ENCODE measurements at places on chromosomes 3 and 15.

DNA sequence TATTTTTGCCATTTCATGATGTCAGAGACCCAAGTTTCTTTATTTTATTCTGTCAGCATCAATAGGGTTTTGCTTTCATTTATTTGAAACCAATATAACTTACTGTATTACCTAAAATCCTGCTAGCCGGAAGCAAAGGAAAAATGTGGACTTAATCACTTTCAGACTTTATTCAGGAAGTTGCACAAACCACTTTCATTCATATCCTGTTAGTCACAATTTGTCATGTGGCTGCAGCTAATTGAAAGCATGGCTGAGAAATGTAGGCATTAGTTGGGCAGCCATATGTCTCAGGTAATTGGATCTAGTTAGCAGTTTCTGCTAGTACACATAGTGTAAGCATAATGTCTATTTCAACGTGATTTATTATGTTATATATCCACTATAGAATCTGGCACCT, 462.3 kb upstream of the SGO1 start:
- DNase-seq, result no peak

- peak; percentile 56 for DNase-seq
These were observed 6.5 kb downstream of the CHD2 start for GRCh38 chr15:92906563-92907081.

DNA sequence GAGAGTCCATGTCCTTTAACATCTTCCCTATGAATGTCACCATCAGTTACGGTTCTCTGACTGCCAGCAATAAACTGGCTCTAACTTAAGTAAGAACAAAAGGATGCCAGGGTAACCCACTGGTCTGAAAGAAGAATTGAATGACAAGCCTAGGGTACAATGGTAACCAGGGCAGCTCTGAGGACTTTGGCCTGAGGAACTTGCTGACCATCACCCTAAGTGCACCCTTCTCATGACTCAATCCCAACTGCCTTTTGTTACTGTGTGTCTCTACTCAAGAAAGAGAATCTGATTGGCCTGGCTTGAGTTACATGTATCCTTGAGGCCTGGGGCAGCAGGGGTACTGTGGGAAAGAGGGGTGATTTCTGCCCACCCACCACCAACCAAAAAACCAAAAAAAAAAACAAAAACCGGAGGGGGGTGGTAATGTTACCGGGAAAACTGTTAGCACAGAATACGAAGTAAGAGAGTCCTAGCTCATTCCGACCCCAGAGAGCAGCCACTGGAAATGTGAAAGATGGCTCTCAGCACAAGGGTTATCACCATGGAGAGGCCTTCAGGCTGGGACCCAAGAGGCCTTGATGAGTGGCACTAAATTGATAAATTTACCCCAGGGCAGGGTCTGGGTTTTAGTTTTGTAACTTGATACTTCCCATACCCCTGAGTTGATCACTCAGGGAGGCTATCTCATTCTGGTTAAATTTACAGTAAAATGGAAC, 9.3 kb upstream of the SLC28A1 start:
- no peak for DNase-seq

DNA sequence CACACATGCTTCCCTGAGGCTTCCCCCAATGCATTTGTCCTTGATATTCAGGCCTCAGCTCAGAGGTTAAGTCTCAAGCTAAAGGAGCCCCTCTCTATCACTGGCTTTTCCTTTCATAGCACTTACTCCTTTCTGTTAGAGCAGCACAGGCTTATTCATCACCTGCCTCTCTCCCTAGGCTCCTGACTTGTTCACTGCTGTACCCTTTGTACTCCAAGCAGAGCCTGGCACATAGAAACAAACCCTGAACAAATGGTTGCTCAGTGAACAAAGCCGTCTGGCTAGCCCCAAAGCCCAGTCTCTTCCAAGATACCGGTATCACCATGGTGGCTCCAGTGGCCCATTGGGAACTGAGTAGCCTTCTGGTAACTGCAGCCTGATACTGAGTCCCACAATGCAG, 231.1 kb upstream of the TRIM42 start:
- DNase-seq, result no peak

- DNase-seq, result no peak
These were observed 190.3 kb downstream of the XXYLT1 start for GRCh38 chr3:195080571-195081151.

- DNase-seq, result peak; percentile 7
These were observed 21.6 kb downstream of the SPTSSB start for GRCh38 chr3:161349529-161350312.

GRCh38 chr15:59838900-59839299, 149.8 kb upstream of the BNIP2 start:
- DNase-seq, result no peak

DNA sequence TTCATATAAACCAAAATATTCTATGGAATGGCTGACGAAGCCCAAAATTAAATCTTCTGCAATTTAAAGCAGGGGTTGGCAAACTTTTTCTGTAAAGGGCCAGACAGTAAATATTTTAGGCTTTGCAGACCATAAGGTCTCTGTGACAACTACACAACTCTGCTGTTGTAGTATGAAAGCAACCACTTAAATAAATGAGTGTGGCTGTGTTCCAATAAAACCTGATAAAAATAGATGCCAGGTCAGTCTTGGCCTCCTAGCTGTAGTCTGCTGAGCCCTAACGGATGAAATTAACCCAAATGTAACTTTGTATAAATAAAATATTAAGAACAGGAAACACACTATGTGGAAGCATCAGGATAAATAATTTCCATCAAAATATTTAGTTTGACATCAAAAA, 104.2 kb downstream of the FBXL22 start:
- no peak for DNase-seq

DNA sequence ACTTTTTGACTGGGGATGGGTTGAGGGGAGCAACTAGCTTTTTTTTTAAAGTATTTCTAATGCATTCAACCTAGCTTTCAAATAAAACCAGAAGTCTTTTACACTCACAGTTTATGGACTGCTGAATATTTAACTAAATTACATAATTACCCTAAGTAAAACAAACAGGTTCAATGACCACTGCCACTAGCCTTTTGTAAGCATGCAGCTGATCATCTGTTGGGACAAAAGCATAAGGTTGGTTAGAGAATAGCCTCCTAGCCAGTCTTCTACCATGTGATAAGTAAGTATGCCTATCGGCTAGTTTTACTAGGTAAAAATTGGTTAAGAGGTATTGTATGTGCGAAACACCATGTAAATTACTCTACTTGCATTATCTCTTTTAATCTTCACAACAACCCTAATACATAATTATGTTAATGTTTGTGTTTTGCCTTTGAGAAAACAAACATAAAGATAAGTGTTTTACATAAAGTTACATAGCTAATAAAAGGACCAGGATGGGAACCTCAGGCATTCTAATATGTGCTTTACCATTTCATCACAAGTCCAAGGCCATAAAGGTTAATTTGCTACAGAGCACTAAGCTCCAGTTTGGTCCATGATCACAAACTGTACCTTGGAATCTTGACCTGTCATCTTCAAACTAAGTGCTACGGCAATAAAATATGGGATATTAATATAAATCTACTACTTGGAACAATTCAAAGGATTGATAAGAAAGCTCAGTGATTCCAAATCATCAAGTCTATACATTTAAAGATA, 13.2 kb downstream of the PFN2 start:
- DNase-seq, result no peak

GRCh38 chr15:85792912-85793590, 1.7 kb downstream of the KLHL25 start:
- DNase-seq, result peak; percentile 63

DNA sequence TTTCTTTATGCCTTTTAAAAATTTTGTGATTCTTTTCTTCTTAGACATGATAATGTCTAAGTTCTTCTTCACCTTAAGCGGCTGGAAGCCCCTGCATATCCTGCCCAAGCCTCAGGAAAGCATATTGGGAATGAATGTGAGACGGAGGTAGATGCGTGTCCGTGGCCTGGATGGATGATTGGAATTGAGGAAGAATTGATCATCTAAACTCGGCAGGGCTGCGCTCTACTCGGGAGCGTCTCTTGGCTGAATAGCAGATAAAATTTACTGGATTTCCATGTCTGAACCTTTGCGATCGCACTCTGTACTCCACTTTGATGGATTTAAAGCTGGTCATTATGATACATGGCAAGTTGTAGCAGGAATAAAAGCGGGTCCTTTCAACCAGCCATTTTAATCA, 406.7 kb upstream of the ONECUT1 start:
- DNase-seq, result no peak

DNA sequence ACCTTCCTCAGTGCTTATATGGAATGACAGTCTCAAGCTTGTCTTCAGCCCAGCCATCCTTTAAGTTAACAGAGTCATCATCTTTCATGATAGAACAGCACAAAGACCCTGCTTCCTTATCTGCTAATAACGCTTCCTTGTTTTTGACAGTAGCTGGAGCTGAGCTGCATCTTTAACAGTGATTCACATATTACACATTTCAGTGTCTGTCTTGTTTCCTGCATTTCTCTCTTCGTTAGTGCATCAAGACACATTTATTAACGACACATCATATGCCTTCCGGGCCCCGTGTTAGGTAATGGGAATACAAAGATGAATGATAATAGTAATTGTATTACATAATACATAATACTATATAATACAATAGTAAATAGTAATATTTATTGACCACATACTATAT, 30.2 kb upstream of the GREM1 start:
- DNase-seq, result no peak

- no peak for DNase-seq
These were observed 40.6 kb downstream of the SLC25A26 start for GRCh38 chr3:66261355-66261754.

GRCh38 chr3:128505771-128506170, 12.8 kb upstream of the GATA2 start:
- DNase-seq, result no peak

- no peak for DNase-seq
These were observed 22.3 kb downstream of the STIMATE start for GRCh38 chr3:52874864-52875587.

- no peak for DNase-seq
These were observed 479.8 kb downstream of the SHQ1 start for GRCh38 chr3:72368331-72368975.

GRCh38 chr3:53650424-53650823, 156.0 kb downstream of the CACNA1D start:
- DNase-seq, result peak; percentile 13

DNA sequence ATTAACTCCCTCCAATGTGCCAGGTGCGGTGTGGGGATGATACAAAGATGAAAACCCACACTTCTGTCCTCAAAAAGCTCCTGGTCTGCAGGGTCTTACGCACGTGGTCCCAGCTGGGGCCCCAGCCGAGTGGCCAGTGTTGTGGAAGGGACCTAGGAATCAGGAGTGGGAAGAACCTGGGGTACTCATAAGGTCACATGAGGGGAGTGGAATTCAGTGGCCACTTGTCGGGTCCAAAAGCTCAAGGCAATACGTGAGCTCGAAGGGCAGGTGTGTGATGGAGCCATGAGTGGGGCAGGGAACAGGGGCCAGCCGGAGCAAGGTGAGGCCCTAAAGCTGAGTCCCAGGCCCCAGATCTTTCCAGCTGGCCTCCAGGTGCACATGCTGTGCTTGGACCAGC, 260.0 kb upstream of the LYSMD4 start:
- no peak for DNase-seq

DNA sequence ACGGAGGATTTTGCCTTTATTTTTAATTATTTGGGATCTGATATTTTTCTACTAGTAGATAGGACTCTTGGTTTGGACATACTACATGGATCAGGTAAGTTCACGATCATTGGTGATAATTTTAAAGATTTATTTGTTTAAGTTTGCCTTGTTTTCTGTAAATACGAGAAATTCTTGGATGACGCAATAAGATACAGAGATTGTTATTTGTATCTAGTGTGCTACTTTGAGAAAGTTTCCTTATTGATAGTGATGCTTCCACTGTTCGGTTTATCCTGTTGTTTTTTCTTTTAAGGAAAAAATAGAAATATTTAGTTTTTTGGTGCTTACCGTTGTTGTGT, 577 bp downstream of the CHD2 start:
- no peak for DNase-seq

DNA sequence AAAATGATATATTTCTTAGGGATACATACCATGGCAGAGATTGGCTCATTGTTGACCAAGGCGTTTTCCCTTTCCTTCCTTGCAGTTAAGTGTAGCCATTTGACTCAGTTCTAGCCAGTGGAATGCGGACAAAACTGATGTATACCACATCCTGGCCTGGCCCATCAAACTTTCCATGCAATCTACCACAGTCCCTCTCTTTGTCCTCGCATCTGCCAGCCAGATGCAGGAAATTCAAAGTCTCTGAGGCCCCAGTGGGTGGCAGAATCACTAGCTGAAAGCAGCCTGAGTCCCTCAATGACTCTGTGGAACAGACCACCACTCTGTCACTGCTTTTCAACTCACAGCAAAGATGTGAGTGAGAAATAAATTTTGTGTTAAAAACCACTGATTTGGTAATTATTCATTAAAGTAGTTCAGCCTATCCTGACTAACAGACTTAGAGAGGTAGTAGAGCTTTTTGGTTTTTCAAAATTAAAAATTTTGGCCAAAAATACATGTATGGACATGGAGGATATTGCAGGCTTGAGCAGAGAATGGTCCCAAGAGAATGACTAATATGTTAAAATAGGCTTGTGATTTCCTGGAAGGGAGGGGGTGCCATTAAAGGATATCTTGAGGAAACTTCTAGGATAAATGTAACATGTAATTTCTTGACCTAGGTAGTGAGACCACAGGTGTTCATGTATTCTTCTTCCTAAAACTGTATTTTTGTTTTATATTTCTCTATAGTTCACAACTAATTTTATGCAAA, 10.9 kb downstream of the LRRFIP2 start:
- peak; percentile 56 for DNase-seq

DNA sequence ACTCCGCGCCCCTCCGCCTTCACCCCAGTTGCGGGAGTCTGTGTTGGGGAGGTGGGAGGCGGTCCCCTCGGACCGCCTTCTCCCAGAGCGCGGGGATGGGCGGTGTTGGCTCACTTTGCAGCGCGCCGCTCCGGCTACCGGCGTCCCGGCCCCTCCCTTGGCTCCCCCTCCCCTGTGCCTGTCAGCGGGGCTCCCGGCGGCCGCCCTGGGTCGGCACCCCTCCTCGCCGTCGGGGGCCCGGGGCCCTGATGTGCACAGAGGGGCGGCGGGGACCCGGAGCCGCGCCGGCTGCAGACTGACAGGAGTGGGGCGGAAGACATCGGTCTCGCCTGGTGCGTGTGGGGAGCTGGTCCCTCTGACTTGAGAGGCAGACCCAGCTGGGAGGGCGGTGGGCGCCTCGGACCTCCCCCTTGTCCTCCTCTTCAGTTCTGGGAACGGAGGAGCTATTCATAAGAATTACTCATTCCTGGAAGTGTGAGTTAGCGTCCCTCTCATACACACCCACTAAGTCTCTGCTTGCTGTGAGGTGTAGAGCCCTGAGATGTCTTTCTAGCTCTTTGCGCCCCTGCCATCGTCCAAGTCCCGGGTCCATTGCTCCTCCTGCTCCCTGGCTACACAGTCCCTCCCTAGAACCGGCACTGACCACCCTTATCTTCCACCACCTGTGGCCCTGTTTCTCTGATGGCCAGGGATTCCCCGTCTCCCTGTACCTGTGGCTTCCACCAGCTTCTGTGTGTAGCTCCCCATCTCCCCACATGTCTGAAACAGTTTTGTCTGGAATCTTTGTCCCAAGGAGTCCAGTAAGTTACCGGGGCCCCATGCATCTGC, 42.3 kb upstream of the ROPN1 start:
- DNase-seq, result peak; percentile 34
